ENCODE measurements at places on chromosomes 1 and 21.

GRCh38 chr21:31180256-31181081 is 142.2 kb upstream of the KRTAP19-8 start:
- DNase-seq: peak; percentile 66

DNA sequence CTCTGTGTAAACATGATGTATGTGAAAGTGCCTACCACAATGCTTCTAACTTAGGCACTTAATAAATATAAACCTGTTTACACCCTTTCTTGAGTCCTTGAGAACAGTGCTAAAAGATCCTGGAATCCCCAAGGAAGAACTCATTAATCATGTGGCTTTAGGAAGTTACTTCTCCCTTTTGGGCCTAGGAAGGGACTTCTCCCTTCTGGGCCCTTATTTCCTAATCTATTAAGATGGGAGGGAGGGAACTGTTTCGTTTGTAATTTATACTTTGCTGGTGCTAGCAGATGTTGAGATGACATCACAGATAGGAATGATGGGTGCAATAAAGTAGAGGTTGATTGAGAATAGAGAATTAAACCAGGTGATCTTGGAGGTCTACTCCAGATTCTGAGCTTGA is 1.2 kb downstream of the BTF3L4 start:
- DNase-seq: no peak

DNA sequence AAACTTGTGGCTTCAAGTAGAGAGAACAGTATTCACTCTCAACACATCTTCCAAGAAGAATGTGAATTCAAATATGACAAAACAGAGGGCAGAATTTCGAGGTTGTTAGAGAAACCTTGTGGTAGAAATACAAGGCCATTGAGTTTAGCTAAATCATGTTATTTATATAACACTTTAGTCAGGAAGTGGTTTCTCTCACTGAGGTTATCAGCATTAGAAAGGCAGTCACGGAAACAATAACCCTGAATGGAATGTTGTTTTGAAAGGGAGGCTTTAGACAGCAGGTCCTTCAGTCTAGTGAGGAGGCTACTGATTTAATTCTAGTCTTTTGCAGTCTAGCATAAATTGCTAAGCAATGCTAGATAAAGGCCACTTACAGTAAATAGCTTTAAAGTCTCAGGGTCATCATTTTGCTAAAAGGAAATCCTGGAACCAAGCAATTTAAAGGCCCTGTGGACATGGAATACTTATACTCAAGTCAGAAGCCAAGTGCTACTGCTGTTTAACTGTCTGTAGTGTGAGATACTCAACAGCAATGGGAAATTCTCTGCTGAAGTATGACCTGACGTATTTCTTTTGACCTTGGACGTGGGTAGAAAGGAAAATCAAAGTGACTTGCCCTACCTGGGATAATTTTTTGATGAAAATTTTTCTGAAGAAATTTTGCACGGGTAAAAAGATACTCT is 89.0 kb upstream of the CHODL start:
- DNase-seq: peak; percentile 11

DNA sequence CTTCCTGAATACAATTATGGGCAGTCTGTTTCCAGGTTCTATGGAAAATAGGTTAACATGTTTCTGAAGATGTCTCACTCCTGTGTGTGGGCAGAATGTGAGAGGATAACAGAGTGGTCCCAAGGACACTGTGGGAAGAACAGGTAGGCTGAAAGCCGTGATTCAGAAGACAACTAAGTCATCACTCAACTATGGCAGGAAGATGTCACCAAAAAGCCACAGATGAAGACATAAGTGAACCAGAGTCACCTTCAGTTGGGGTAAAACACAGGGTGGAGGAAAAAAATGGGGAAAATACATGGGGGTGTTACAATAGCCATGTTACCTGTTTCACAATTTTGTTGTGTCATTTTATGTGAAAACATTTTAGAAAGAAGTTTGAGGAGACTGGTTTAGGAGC is 75.1 kb downstream of the UCHL5 start:
- DNase-seq: no peak

DNA sequence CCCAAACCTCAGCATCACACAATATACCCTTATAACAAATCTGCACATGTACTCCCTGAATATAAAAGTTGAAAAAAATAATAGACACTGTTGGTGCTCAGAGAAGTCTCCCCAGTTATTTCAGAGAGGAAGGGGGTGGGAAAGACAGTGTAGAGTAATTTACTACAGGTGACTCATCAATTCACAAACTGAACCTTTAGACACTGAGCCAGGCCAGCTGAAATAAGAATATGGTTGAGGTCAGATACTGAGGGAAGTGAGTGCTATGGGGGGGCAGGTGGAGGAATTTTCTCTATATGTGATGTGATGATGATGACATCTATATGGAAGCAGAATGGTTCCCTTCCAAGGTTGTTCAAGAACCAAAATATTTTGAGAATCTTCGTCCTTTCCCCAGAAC is 50.1 kb downstream of the MRPL39 start:
- DNase-seq: no peak

GRCh38 chr1:34896612-34897011 is 32.8 kb downstream of the DLGAP3 start:
- DNase-seq: no peak

DNA sequence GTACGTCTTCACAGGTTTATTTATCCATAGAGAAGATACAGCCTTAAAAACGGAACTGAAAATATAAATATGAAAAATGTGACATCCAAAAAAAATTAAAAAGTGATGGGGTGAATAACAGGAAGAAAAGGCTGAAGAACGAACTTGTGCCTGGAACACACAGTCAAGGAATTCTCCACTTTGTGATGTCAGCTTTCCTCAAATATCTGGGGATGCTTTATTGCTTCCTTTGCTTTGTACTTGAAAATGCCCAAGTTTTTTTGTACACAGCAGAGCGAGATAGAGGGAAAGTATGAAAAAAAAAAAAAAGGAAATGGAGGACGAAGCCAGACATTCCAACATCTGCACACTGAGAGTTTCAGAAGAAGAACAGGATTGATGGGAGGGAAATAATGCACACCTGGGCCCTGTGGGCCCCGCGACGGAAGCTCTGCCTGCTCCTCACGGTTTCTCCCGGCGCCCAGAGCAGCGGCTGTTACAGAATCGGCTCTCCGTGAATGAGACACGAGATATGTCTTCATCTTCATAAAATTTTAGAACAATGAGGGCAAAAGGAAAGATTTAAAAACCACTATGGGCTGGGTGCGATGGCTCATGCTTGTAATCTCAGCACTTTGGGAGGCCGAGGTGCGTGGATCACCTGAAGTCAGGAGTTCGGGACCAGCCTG is 10.0 kb upstream of the LRRC3 start:
- DNase-seq: no peak

DNA sequence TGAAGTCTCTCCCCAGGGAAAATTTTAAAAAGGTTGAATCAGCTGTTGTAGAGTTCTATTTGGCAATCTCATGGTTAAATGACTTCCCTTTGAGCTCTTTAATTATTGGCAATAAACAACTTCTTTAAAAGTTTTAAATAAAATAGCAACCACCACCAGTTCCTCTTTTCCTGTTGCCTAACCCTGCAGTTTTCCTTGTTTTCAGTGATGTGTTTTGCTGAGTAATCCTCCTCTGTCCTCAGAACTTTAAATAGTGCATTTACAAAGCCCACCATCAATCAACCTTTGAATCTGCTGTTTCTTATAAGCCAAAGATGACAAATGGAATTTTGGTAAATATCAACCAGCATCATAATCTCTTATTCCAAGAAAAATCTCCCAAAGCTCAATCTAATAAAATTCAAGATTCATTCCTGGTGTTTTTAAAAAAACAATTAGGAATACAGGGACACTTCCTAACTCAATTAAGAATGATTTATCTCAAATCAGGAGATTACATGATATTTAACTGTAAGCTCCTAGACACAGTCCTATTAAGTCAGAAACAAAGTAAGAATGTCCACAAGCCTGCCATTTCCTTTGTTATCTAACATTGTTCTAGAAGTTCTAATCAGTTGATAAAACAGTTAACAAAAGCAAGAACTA is 14.8 kb downstream of the AVPR1B start:
- DNase-seq: no peak

DNA sequence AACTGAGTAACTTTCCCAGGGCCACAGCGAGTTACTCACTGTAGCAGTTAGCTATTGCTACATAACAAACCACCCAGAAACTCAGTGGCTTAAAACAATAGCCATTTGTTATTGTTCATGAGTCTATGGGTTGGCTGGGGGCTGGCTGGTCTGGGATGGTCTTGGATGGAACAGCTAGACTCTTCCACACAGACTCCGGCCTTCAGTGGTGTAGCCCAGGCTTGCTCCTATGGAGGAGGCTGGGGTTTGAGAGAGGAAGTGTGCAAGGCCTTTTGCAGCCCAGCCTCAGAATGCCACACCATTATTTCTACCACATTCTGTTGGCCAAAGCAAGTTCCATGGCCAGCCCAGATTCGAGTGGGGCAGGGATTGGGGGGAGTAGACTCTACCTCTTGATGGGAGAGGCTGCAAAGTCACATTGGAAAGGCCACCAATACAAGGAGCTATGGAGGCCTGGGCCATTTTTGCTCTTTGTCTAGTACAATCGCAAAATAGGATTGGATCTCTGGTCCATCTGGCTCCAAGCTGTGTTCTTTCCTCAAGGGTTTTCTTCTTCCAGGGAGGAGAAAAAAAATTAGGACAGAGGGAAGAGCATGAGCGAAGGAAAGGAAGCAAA is 37.5 kb upstream of the TTC22 start:
- no peak for DNase-seq

GRCh38 chr1:85262985-85263384 is 3.5 kb upstream of the C1orf52 start:
- no peak for DNase-seq

- no peak for DNase-seq
Observed at GRCh38 chr1:99327357-99327756, 63.1 kb downstream of the PLPPR4 start.

- DNase-seq: peak; percentile 13
Observed at GRCh38 chr1:221801251-221801661, 59.4 kb upstream of the DUSP10 start.

- DNase-seq: peak; percentile 23
Observed at GRCh38 chr1:160204526-160205241, 500 bp upstream of the PEA15 start.

GRCh38 chr1:7705908-7706216 is 65.2 kb upstream of the VAMP3 start:
- DNase-seq: no peak

GRCh38 chr1:147201276-147201675 is 23.9 kb downstream of the FMO5 start:
- DNase-seq: no peak

DNA sequence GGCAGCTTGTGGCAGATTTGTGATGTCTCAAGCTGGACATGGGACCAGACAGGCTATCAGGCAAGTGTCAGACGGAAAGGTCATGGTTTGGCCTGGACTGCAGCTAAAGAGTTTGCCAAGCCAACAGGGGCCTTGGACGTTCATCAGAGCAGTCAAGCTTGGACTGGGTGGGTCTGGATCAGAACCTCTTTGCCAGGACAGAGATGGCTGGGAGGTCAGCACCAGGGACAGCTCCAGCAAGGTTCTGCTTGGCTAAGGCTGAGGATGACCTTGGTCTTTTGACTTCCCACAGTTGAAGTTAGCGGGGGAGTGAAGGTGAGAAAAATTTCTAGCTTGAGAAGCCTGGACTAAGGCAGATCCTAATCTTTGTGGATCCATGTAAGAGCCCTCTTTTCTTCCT is 68.1 kb downstream of the GRIK3 start:
- DNase-seq: no peak

DNA sequence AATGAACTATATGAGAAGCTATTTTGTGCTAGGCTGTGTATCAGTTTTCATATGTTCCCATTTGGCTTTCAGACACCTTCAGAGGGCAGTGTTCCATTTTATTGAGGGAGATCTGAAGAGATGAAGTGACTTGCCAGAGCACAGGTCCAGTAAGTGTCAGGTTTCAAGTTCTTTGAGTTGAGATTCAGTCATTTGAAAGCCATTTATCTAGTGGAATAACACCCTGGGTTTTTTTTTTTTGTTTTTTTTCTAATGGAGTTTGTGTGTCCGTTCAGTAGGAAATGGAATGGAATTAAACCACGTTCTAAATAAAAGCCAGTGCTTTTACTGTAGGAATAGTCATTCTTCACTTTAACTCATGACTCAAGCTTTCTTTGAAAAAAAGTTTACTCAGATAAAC is 652.9 kb upstream of the USP24 start:
- DNase-seq: no peak

DNA sequence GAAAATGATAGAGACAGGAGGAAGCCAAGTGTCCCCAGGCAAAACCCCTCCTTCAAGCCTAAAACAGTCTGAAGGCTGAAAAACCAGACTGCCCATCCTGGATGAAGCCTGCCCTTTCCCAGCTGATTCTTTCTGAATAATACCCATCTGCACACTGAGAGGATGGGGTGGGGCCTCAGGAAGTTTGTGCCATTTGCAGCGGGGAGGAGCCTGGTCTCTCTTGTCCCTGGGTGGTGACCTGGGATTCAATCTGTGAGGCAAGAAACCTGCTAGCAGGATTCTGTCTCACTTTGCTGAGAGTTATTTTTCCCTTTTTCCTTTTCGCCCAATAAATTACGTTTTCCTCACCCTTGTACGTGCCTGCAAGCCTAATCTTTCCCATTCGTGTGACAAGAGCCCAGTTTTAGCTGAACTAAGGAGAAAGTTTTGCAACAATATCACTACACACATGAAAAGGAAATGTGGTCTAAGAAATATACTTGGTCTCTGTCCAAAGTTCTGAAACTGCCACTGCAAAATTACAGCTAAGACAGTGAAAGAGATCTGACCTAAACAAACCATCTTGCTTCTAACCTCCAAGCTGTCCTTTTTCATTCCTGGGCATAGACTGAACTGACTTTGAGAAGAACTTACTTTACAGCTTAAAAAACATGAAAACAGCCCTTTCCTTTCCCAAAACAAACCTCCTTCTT is 105.0 kb downstream of the COP1 start:
- no peak for DNase-seq

GRCh38 chr1:109492779-109493178 is 1.1 kb upstream of the CYB561D1 start:
- no peak for DNase-seq

DNA sequence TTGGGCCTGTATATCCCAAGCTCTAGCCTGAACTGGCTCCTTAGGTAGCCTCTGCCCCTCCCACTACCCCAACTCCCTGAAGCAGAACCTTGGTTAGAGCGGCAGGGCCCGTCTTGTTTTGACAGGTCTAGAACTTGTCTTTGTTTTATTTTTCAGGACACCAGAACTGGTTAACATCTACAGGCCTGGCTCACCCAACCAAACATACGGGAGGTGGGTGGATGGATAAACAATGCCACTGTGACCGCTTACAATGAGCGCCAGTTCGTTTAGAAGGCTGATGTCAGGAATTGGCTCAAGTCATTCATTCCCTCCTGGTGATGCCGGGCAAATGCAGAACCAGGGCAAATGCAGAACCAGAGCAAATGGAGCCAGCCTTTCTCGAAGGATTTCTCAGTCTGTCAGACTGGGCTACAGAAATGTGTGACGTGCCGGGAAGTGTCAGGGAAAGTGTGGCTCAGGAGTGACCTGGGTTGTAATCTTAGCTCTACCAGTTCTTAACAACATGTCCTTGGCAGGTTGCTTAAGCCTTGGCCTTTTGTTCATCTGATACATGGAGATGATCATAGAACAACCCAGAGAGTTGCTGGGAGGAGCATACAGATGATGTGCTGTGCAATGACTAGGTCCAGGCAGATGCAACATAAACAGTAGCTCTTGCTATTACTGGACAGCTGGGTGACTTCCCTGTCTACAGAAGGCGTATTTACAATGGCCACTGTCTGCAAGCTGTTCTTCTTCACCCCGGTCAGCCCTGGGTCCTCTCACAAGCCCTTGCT is 30.5 kb upstream of the BTG2 start:
- no peak for DNase-seq
